ENCODE measurements at places on chromosomes 7 and 10.
A peak's percentile ranks its signal among the peaks of the same experiment; 100 is the strongest.

GRCh38 chr10:96513698-96514561 lies at the start of gene TLL2:
Gene TLL2, minus strand, starts transcription at chr10:96513926. Its CDS starts 241 bp downstream, at chr10:96513685.
- peak; percentile 84 for DNase-seq

- peak; percentile 79 for DNase-seq
These were observed 817.3 kb downstream of the LRMDA start for GRCh38 chr10:76248649-76249200.

- no peak for DNase-seq
These were observed 62.9 kb downstream of the KLHDC10 start for GRCh38 chr7:130133029-130133782.

- DNase-seq, result no peak
These were observed 5.0 kb downstream of the TBX20 start for GRCh38 chr7:35248576-35249536.

DNA sequence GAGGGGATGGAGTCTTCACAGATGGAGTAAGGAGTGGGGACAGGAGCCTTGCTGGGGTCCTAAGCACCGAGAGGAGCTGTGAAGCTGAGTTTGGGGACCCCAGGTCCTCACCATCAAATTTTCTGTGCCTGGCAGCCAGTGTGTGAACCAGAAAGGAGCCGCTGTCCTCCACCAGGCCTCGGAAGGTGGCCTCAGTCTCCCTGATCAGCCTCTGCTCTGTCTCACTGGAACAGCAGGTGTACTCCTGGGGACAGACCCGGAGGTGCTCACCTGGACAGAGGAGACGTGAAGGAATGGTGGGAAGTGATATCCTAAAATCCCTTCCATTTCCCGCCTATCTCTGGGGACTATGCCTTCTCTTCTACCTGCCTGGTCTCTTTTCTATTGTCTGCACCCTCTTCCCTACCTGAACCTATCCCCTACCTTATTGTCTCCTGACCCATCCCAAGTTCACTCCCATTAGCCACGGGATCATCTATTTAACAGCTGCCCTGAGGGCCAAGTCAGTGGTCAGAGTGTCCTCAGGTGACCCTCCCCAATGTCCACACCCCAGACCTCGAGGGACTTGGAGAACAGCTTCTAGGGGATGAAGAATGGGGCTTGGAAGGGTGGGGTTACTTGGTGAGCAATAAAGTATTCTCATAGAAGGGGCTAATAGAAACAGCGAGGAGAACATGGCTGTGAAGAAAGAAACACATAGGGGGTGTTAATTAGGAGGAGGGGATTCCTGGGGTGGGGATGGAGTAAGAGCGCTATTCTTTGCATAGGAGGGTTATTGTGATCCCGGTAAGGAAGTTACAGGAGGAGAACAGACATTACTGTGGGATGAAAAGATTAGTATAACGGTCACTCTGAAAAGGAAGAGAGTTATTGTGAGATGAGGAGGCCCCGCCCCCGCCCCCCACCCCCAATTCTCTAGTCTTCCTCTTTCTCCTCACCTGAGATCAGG lies 811 bp downstream of the GPC2 start:
- DNase-seq, result no peak
